Fibroblast of mammary gland (primary cell): ENCODE measurements at places on chromosomes 3 and 15.

- DNase-seq: no peak
Observed at GRCh38 chr3:123843668-123844067, 40.5 kb downstream of the MYLK start.

DNA sequence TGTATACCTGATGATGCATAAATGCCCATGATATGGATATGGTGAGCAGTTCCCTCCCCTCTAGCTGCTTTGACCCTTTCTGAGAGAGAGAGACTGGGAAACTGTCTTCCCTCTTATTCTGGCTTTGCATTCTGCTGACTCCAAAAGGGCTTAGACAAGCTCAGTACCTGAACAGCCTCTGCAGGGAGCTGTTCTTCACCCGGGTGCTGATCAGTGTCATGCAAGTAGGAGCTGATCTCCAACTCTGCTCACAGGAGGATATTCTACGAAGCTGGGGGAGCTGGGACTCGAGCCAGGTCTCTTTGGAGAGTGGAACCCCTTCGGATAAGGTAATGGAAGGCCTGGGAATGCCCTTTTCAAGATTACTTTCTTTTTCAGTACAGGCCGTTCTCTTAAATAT, 237.1 kb downstream of the RYR3 start:
- DNase-seq: peak; percentile 51

GRCh38 chr15:25541228-25541627, 102.4 kb upstream of the UBE3A start:
- DNase-seq: peak; percentile 3

GRCh38 chr15:40755812-40756208, 756 bp upstream of the RMDN3 start:
- DNase-seq: no peak

DNA sequence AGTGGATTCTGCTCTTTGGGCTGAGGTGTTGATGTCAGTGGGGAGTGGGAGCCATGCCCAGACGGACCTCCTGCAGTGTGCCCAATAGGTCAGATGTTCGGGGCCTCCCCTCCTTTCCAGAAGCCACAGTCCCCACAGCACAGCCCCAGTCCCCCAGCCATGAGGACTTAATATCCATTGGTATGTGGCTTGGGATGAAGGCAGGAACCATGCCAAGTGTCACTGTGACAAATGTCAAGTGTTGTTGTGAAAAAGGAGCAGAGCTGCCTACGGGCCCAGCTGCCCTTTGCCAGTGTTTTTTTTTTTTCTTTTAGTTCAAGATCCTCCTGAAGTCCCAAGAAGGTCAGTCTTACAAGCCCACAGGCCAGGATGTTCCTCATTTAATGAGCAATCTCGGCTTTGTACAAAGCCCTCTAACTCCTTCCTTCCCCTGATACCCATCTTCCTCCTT, 12.2 kb downstream of the SEMA3G start:
- no peak for DNase-seq

- no peak for DNase-seq
Observed at GRCh38 chr3:40464339-40465110, 7.4 kb downstream of the RPL14 start.

- no peak for DNase-seq
Observed at GRCh38 chr3:39809181-39809994, at the start of gene MYRIP. MYRIP (plus strand) TSS chr3:39809609; CDS start chr3:39900817, 91,208 bp downstream.

DNA sequence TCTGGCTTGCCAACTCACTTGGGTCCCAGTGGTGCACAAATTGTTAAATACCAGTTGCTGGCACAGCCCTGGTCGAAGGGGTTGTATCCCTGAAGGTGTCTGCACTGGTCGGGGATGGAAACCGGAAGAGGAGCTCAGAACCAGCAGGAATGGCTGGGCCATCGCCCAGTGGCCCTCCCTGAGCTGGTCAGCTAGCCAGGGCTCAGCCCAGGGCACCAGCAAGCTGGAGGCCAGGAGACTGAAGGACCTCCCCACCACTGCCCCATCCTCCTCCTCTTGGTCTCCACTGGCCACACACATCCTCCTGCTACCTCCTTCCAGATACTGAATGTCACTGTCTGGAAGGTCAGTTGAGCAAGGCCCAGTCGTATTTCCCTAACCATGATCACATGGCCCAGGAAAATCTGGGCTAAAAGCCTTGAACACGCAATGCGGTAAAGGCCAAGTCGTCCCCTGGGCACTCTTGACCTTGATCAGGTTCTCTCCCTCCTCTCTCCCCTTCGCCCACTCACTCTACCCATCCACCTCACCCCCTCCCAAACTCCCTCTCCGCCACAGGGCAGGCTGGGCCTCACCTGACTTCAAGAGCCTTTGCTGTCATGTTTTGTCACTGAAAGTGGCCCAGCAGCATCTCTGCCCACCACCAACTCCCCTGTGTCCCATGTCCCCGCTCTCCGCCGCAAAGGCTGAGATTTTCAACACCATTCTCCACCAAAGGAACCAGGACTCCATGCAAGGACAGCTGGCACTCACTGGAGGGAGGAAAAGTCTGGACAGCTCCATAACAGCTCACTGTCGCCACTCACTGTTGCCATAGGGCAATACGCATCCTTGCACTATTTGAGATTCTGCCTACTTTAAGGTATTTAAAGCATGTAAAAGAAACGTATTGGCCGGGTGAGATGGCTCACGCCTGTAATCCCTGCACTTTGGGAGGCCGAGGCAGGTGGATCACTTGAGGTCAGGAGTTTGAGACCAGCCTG, 12.1 kb downstream of the ZDHHC19 start:
- DNase-seq: peak; percentile 15

DNA sequence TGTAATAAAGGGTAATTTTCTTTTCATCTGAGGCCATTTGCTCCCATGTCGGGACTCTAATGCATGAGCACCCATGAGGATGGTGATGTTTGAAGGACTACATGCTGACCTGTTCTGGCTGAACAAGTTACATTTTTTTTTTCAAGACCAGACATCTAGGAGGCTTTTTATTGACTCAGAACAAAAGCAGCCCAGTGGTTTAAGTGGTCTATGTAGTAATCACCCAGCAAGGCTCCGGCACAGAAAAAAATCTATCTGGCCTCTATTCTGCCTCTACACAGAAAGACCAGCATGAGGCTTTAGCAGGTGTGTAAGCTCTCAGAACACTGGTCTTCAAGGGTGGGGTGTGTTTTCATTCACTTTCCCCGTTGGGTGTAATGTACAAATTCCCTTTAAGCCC, 95.1 kb upstream of the ZBED2 start:
- peak; percentile 20 for DNase-seq

- DNase-seq: peak; percentile 81
Observed at GRCh38 chr15:86624261-86625036, 544.8 kb downstream of the AGBL1 start.

GRCh38 chr3:176167272-176167671, 1030.0 kb downstream of the TBL1XR1 start:
- DNase-seq: no peak

GRCh38 chr3:189308608-189309007, 136.8 kb downstream of the TPRG1 start:
- DNase-seq: peak; percentile 5

GRCh38 chr15:56471440-56472069, 6.6 kb upstream of the MNS1 start:
- no peak for DNase-seq

DNA sequence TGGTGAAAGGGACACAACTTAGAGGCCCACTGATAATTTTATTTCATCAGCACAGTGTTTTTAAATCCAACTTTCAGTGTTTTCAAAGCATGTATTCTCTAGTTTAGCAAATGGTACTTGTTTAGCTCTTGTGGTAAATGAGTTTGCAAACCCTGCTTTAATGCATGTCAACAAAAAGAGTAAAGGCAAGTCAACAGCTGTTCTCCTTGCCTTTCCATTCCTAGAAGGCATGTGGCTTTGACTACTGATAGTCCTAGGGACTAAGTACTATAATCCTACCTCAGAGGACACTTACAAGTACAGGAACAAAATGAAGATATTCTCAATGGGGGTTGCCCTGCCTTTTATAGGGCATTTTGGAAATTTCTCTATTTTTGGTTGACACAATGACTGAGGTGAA, 13.1 kb downstream of the NPTN start:
- DNase-seq: no peak

DNA sequence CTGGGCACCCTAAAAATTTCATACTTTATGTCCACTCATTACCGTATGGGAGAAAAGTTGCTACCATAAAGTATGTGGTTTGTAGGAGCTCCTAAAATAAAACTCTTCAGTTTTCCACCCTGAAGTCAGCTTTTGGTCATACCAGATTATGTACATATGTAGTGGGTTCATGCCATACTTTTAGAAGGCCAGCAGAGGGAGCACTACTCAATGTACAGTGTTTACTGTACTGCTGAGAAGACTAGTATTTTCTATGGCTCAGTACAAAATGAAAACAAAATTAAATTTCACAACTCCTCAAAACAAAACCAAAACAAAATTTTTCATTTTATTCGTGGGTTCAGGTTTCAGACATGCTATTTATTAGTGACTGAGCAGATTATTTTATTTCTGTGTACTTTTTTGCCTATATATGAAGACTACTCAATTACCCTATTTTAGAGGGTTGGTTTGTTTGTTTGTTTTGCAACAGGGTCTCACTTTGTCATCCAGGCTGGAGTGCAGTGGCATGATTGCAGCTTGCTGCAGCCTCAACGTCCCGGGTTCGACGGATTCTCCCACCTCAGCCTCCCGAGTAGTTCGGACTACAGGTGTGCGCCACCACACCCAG, 24.3 kb downstream of the NXPE3 start:
- DNase-seq: peak; percentile 82

DNA sequence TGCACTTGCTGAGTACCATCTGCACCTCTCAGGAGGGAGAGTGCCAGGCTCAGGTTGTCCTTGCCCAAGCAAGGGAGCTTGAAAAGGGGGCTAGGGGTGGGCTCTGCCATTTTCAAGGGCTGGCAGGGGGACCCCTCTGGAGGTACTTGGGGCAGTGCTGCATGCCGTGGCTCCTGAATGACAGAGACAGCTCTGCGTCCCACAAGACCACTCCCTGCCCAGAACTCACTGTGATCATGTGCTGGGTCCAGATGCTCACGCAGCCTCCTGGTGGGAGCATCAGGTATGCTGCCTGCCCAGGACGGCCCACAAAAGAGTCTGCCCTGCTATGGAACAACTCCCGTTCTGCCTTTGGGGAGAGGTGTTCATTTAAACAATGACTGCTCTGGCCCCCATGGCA, 165.2 kb downstream of the GOLGA6L4 start:
- no peak for DNase-seq

- no peak for DNase-seq
Observed at GRCh38 chr3:155957412-155957880, 87.0 kb downstream of the GMPS start.

- no peak for DNase-seq
Observed at GRCh38 chr3:30695302-30696061, 89.1 kb downstream of the TGFBR2 start.
